ENCODE measurements at places on chromosomes 2 and 18. TPM values are rescaled to one million over a fixed set of nuclear protein-coding genes. Genes with fewer than 3 reads are reported as not detected.

GRCh38 chr18:48762836-48763718, 187.7 kb downstream of the SMAD7 start:
- DNase-seq, result no peak

PTRHD1 gene
- 59.5 TPM for total RNA-seq

DNA sequence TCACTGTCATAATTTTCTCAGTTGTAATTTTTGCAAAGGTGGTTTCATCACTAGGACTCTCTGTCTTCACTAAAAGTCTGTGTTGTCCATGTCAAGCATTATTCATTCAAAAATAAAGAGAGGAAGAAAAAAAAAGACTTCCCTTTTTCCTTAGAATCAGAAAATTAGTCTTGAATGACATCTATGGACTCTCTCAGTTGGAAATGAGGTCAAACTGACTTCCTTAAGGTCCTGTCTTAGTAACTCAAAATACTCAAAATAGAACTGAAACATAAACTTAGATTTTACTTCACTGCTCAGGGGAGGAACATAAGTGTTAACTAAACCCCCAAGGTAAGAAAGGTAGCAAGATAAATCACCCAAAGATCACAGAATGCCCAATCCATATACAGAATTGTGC, 2.2 kb upstream of the ZNF407 start:
- no peak for DNase-seq

GRCh38 chr2:148658807-148659722, 14.5 kb downstream of the EPC2 start:
- DNase-seq, result no peak

LIMS4 gene
- total RNA-seq, result not detected

EPHA4 gene
- total RNA-seq, result 300 TPM

DNA sequence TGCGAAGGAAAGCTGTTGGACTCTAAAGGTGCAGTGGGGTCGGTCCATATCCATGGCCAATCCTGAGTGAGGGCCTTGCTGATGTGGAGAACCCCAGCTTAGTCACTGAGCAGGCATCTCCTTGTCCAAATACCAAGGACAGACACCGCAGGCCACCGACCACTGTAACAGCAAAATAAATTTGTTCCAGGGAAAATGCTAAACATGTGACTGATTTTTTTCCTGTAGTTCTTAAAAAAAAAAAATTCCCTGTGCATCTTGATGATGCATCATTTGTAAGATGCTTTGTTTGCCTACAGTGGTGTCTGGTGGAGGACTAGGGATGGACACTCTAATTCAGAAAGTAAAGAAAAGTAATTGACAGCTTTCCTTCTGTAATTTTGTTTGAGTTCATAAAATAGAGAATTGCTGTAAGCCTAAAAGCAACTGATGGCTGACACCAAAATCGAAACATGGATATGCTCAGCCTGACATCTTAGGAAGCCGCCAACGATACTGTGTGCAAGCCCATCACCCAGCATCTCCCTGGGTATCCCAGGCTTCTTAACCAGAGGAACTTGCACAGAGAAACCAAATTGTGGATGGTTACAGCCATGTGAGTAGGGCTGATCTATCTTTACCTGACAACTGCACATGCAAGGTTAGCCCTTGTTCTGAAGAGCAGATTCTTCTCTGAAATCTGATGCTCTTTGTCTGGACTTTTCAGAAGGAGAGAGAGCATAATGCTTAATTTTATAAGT, 188.6 kb downstream of the ARL4C start:
- DNase-seq, result no peak

CNNM3 gene
- 11.1 TPM for total RNA-seq
